ENCODE measurements at places on chromosomes 6 and 20.

DNA sequence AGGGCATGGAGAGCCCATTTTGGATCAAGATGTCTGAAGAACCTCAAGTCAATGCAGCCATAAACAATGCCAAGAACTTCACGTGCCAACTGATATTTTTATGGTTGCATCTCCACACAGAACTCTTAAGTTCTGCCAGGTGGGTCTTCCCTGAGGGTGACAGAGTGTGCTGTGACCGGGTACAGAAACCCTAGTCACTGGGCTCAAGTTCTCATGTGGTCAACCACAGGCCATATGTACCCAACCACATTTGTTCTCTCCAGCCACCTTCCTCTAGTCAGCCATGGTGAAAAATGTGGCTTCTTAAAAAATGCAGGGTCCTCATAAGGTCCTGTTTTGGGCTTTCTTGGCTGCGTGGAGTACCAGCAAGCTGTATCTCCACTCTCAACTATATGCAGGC, 48.9 kb downstream of the CLIC5 start:
- DNase-seq: no peak

DNA sequence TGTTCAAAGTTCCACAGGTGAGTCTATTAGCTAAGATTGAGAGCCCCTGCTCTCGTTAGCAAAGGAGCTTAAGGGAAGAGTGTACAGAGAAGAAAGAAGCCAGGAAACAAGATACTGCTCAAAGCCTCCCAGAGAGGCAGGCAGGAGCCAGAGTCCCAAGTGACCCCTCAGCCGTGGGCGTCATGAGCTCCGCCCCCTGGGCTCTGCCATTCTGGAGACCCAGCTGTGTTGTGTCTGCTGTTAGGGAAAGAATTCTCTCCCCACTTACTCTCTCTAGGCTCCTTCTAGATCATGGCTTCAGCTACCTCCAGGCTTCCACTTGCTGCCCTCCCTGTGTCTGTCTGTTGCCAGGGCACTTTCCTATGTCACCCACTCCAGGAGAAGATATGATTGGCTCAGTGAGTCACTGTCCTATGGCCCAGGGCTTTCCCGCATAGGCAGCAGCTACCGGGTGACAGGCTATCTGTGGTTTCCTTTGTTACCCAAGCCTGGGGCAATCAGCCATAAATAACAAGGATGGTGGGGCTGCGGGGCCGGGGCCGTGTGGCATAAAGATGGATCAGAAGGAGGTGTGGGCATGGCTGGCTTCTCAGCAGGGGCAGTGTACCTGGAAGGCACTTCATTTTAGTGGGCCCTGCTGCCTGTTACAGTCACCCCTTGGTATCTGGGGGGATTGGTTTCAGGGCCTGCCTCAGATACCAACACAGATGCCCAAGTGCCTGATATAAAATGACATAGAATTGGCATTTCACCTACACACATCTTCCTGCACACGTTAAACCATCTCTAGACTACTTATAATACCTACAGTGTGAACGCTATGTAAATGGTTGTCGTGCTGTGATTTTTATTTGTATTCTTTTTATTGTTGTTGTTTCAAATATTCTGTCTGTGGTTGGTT, 118.9 kb downstream of the ARMC2 start:
- peak; percentile 13 for DNase-seq

GRCh38 chr20:15865553-15865952, 707.7 kb downstream of the KIF16B start:
- no peak for DNase-seq

GRCh38 chr20:64095927-64096326, 11.4 kb downstream of the NPBWR2 start:
- no peak for DNase-seq

Measured in fibroblast of skin of right quadriceps (primary cell).